Activated T-cell treated with anti-CD3 and anti-CD28 coated beads for 4 hours (primary cell): ENCODE measurements at places on chromosomes 5 and 9.

DNA sequence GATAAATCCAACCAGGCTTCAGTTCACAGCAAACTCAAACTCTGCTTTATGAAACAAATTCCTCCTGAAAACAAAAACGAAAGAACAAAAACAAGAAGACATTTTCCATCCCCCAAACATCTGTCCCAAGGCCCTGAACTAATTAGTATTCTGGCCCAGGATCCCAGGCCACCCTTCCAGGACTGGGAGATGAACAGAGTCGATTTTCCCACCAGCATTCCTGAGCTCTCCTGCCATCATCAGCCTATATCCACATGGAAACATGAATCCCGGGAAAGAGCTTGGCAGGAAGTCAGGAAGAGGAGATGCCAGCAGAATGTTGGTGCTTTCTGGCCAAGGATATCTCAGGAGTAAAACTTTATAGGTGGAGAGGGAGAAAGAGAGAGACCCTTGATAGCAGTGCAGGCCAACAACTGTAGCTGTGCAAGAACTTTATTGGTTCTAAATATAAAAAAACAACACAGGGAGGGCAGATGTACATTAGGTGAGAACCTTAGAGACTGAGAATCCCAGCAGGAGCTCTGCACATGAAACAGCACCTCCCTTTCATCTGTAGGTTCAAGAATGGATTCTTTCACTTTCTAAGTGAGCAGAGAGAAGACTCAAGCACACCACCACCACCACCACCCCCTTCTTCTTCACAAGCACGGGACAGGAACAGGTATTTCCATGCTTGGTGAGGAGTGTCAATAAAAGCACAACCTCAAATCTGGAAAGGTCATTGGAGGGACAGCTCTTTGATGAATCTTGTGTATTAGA lies 190.7 kb upstream of the TAS2R1 start:
- DNase-seq = no peak

GRCh38 chr5:112738191-112738560 lies 491 bp downstream of the APC start:
- DNase-seq = no peak

DNA sequence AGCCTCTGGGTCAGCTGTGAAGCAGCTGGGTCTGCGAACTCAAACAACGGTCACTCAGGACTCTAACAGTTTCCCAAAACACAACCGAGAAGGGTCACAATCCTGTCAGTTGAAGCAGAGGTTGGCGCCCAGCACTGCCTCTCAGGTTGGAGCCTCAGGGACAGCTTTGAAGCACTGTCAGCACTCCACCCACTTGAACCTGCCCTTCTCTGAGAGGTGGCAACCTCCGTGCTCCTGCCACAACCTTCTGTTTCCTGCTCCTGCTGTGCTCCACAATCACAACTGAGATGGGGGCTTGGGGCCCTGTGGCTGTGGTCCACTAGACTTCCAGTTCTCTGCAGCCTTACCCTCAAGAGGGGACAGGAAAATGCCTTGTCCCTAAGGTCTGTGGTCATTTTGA lies 21.7 kb upstream of the LCP2 start:
- DNase-seq = no peak

DNA sequence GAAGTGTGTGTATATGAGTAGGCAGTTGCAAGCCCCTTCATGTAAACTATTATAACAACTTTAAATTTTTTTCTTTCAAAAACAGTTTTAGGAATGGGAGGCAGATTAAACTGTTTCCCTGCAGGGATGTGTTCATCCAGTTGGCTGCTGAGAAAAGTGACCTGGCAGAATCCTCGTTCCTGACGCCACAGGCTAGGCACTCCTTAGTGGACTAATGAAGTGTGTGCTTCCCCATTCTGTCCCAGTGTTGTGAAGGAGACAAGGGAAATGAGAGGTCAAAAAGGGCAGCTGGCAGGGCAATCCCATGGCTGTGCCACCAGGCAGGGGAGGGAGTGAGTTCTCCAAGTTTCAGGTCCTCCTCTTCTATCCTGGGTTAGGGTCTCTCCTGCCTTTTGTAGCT lies 59.8 kb downstream of the FOXD1 start:
- DNase-seq = no peak

DNA sequence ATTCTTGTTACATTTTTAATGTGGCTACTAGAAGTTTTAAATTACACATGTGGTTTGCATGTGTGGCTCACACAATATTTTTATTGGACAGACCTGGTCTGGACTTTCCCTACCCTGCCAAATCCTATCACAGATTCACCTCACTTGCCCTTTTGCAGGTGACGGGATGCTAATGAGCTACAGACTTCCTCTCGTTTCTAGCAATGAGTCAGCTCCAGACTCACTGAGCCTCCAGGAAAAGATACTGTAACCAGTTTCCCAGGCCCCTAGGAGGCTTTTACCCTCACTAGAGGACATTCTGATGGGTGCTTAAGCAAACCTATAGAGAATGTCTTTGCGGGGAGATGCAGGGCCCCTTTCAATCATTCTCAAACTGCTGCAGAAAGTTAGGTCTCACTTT lies 135.4 kb downstream of the WDR41 start:
- no peak for DNase-seq

DNA sequence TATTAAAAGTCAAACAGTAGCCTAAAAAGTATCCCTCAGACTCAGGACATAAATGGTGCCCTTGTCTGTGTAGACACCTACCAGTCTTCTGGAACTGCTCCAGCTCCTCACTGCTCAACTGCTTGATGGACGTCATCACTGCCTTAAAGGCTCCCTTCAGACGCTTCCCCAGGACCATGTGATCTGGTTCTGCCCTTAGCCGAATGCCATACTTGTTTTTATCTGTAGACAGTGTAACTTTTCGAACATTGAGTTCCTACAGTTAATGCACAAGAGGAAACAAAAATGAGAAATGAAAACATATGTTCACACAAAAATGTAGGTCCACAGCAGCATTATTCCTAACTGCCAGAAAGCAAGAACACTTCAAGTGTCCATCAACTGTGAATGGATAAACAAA lies 46.2 kb downstream of the IARS1 start:
- no peak for DNase-seq

GRCh38 chr9:34496149-34496712 lies 26.6 kb downstream of the ENHO start:
- DNase-seq = no peak

DNA sequence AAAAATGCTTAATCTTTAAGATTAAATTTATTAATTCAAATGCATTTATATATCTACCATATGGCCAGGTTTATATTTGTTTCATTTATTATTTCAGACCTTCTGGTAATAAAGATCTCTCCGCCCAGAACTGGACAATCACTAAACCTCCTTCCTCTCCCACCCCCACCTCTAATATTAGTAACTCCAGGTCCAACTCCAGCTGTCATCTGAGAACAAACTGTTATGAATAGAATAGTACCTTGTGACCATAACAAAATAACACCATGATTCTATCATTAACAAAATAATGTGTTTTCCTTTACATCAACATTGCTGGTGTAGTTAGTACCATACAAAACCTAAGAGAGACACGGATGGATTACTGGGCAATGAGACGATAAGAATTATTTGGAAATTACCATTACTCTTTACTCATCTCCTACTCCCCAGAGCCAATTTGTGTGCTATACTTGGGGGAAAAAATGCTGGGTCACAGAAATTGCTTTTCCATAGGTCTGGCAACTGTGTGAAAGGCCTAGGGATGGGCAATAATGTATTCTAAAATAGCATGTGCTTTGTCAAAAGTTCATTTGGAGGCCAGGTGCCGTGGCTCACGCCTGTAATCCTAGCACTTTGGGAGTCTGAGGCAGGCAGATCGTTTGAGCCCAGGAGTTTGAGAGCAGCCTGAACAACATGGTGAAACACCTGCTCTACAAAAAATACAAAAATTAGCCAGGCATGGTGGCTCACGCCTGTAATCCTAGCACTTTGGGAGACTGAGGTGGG lies 186.1 kb downstream of the ENC1 start:
- no peak for DNase-seq
